ENCODE measurements at places on chromosomes 1 and 21.

- no peak for DNase-seq
Measured at GRCh38 chr1:243457363-243457982, 201.6 kb downstream of the SDCCAG8 start.

GRCh38 chr1:218665221-218665620 is 320.1 kb downstream of the TGFB2 start:
- no peak for DNase-seq

- no peak for DNase-seq
Measured at GRCh38 chr1:116431870-116432500, 58.9 kb downstream of the ATP1A1 start.

DNA sequence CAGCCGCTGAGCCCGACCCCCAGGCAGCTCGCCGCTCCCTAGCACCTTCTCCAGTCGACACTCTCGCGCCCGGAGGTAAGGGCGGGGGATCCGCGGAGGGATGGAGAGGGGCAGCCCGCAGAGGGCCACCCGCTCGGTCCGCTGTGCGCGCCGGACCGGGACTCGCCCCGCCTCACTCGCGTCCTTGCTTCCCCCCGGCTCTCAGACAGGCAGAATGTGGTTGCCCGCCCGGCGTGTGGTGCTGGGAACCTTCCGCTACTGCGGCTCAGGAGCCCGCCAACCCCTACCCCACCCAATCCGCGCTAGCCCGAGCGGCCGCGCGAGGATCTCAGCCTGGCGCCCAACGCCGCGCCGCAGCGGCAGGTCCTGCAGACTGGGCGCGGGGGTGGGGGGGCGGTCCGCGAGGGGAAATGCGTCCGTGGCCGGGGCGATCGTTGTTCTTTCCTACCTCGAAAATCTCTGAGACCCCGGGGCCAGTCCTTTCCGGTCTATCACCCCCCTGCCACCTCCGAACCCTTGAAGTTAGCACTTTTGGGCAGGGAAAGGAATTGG is 404 bp downstream of the LRRC8C start:
- DNase-seq, result no peak

GRCh38 chr1:199460933-199461332 is 566.6 kb upstream of the NR5A2 start:
- DNase-seq, result no peak

All from NCI-H1930 (cell line).